ENCODE measurements at places on chromosomes 5 and 9.

DNA sequence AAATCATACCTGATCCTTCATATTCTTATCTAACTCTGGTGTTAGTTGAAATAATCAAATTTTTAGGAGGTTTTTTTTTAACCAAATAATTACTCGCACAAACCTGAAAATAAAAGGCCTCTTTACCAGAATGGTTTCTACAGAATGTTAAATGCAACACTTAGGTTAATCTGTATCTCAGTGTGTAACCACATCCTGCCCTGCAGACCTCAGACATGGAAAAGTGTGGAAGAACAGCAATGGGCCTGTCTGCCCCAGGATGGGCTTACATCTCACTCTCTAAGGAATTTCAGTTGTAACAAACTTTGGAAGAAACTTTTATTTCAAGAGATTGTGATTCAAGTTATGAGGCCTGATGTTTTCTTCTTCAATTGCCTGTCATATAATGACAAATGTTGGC is 32.5 kb upstream of the MIER3 start:
- no peak for DNase-seq

- DNase-seq, result no peak
Measured at GRCh38 chr9:71587576-71588362, 180.5 kb downstream of the CEMIP2 start.

- DNase-seq, result no peak
Measured at GRCh38 chr5:158466191-158466590, 607.2 kb upstream of the CLINT1 start.

DNA sequence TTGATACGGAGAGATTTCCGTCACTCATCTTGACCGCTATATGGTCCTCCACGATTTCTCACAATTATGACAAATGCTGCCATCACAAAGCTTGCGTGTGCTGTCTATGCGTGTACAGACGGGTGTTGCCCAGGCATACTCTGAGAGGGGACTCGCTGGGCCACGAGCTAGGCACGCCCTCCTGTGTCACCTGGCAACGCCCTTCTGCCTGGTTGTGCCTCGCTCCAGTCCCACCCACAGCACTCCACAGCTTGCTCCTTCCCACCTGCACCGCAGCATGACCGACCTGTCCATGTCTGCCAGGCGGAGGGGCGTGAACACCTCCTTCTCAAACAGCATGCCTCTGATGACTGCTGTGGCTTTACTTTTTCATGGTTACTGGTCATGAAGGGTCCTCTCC is 55.6 kb downstream of the CAMSAP1 start:
- DNase-seq, result no peak

- DNase-seq, result no peak
Measured at GRCh38 chr5:143445776-143446175, 42.3 kb upstream of the NR3C1 start.

DNA sequence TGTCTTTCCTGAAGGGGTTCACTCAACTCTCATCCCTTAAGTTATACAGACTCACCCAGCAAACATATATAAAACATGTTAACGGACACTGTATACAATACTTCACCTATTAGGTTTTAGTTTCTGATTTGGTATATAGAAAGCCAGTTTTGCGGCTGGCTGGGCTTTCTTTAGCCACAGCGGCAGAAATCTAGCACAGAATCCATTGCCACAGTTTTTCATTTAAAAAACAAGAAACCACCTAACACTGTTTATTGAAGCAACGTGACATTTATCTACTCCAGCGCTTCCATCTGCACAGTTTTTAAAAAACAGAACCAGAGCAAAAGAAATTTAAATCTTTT is 67.3 kb downstream of the SNX30 start:
- DNase-seq, result no peak

DNA sequence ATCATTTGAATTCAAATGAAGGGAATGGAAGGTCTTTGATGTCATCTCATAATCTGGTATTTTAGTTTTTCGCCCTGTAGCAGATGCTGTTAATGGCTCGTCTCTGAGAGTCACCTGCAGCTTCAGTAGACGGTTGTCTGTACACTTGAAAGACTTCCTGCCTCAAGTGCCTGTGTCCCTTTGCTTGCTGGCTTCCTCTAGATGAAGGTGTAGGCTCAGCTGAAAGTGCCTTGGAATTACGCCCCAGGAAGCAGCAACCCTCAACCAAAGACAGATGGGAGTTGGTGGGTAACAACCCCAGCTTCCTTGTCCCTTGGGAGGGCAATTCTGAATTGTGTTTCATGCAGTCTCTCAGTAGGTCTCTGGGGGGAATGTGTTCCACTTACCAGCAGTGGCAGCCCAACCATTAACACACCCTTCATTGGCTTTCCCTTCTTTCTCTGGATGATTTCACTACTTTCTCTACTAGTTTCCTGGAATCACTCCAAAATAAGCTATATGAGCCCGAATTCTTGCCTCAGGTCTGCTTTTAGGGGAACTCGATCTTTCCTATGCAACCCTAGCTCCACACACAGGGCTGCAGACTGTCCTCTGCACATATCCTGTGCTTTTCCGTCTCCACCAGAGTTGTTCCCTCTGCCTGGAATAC is 395.6 kb downstream of the DMAC1 start:
- no peak for DNase-seq

DNA sequence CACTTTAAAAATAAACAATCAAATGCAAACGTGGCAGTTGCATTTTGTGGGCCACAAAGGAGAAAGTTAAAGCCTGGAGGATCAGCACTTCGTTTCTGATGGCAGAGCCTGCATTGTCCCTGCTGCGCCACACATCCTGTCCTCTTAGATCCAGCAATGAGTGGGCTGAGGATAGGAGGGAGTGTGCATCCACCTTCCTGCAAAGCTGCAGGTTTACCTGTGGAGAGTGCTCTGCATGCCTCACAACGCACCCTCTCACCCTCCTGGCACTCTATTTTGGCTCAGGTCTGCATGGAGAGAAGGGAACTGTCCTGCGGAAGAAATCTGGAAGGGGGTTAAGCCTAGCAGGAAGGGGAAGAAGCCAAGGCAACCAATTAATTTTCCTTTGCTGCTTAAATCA is 212.2 kb upstream of the SLC24A2 start:
- DNase-seq, result no peak

DNA sequence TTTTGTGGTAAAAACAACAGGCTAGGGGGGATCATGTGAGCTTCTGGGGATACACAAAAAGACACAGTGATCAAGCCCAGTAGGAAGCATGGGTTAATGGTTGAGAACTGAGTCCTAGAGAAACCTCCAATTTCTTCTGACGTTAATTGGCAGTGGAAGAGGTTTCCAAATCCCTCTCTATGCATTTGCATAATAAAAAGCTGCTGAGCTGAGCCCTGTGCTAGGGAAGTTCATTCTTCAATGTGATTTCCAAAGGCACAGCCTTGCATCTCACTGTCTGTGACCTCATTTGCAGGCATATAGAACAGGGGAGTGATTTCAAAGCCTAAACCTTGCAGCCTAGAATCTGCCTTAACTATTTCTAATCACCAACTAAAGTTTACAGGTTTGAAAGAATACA is 812 bp downstream of the DNAH5 start:
- no peak for DNase-seq

DNA sequence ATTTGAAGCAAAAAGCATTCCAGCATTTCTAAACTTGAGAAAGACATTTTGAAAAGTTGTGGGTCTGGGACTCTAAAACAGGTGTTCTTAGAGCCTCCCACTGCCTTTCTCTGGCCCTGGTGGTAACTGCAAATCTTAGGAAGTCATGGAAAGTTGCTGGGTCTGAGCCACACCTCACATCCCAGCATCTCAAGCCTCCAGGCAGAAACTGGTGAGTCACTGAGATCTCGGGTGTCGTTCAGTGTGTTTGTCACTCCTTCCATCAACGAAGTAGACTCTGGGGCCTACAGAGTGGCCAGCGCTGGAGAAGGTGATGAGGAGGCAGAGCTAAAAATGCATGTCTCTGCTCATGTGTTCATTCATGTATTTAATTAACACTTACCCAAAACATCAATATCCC is 59.6 kb upstream of the C5orf58 start:
- DNase-seq, result no peak

- DNase-seq, result no peak
Measured at GRCh38 chr9:7691909-7692308, 107.7 kb downstream of the DMAC1 start.

- DNase-seq, result no peak
Measured at GRCh38 chr5:103433211-103433610, 129.4 kb downstream of the NUDT12 start.

- DNase-seq, result no peak
Measured at GRCh38 chr5:124605541-124605940, 140.9 kb downstream of the ZNF608 start.

Measured in stimulated activated naive B cell treated with anti-CD40 and anti-IgM and Interleukin-4, amounts not matched to agents 10 μg/mL and 1 μg/mL and 100 μg/mL, for 72 hours (primary cell).